ENCODE measurements at places on chromosomes 4 and X.

DNA sequence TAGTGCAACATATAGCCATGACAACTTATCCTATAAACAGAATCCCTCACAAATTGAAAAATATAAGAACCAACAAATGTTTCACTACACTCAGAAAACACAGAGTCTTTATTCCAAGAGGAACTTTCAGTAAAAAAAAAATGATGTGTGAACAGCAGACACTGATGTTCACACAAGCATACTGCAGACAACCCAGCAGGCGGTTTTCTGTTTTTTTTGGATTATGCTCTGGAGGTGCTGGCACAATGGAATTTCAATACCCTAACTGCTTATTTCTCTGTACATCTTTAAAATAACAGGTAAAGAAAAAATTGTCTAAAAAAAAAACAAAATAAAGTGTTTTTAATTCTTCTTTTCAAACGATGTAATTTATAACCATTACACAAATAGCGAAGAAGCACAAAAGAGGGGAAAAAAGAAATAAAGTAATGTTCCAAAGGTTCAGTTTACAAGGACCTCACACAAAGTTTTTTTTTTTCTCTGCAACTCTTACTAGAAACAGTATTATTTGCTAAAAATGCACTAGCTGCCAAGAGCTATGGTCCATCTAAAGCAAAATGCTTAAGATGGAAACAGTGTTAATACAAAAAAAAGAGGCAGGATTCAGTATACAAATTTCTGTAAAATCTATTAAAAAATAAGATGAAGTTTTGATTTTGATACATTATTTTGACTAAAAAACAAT lies 55.3 kb downstream of the ANAPC10 start:
- DNase-seq: no peak

- peak; percentile 79 for DNase-seq
These were observed at the start of gene FAM114A1 for GRCh38 chr4:38867478-38868058. TSS of gene FAM114A1 (plus strand) at chr4:38867806. CDS start at chr4:38878079, 10,273 bp downstream.

GRCh38 chrX:28127662-28128061 lies 146.4 kb upstream of the DCAF8L1 start:
- DNase-seq: no peak

DNA sequence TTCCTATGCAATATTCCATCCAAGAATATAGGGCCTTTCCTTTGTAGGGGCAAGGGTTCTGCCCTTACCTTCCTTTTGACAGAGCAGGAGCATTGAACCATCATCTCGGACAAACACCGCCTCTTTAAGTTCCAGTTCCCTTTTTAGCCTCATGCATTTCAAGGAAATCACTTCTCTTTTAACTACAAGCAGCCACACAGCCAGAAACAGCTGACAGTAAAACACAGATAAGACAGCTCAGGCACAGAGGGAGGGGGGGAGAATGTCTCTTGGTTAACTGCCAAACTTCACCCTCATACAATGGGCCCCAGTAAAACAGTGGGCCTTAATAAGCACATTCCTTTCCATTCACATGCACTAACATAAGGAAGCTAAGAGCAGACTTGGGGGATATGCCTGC lies 648.3 kb downstream of the GABRG1 start:
- DNase-seq: no peak

DNA sequence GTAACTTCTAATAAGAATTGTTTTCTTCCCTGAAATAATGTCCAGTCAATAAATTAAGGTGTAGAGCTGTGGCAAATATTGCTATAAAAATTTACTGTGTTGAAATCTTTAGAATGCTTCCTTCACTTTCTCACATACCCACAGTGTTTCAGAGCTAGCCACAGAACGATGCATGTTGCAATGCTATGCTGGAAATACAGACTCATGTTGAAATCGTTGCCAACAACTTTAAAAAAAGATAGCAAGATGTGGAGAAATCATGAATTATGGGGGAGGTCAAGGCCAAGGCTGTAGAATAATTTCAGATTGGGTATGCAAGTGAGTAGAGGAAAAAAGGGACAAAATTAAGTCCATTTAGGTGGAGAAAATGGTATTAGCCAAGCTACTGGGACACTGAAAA lies 204.8 kb downstream of the VEGFC start:
- no peak for DNase-seq

DNA sequence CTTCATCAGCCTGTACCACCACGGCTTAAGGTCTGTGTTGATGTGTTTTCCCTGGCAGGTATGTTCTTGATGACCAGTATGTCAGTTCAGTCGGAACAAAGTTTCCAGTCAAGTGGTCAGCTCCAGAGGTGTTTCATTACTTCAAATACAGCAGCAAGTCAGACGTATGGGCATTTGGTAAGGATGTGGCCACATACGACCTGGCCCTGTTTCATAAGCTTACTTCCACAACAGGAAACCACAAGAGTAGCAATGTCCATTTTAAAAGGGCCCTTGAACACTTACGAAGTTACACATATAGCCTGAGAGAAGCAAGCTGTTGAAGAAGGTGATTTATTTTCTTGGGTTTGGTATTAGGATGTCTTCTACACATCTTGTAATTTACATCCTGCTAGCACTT lies 46.1 kb downstream of the BMX start:
- no peak for DNase-seq

DNA sequence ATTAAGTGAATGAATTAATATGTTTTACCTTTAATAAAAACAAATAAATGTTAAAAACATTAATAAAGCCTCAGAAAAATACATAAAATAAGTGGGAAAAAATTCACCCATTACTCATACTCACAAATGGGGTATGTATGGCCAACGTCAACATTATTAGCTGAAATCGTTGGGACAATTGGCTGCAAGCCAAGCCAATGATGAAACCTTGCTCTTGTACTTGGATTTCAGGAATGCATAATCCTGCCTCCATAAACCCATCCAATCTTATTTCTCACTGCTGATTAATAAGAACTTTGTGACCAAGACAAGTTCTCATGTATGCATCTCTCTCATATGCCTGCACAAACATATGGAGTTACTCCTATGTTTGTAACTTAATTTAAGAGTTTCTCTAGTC lies 35.3 kb upstream of the ADAMTS3 start:
- DNase-seq: no peak

DNA sequence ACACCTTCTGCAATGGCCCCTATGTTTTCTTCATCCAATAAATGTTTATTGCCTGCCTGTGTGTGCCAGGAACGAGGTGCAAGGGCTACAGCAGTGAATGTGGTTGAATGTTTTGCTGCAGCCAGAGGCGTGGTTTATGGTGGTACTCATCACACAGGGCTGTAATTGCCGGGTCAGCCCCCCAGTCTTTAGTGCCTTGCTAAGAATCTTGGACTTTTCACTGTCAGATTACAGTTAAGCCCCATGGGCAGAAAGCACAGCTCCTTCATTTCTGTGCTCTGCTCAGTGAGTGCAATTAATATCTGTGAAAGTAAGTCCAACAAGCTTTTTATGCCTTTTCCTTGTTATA lies 67.8 kb downstream of the TAPT1 start:
- DNase-seq: no peak

- no peak for DNase-seq
These were observed 38.3 kb downstream of the SPCS3 start for GRCh38 chr4:176358083-176358469.

DNA sequence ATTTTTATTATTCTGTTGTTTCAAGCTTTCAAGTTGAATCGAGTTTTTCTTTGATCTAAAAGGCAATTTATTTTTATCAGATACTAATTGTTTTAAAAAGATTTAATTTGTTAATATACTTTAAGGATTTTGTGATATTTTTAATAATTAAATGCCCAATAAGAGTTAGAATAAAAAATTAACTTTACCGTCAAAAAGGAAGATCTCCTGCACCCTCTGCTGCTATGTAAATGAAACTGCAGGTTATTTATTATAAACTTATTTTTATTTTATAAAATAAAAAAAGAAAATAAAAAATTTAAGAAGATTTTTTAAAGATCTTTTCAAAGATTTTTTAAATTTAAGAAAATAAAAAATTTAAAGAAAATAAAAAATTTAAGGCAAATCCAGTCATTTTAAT lies 166.1 kb downstream of the CCSER1 start:
- DNase-seq: no peak

- no peak for DNase-seq
These were observed 565.6 kb upstream of the TENM3 start for GRCh38 chr4:181677621-181678020.

DNA sequence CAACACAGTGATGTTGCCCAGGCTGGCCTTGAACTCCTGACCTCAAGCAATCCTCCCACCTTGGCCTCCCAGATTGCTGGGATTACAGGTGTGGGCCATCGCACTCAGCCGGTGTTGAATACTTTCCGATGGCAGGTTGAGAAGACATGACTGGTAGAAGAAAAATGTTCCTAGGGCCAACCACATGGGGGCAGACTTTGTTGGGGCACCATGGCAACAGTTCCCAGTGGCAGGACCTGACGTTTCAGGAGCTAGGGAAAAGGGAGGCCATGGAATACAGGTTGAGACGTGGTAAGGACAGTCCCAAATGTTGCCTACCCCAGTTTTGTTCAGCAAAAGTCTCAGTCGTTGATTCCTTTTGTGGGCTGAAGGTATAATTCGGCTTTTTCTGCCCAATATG lies 134.6 kb downstream of the ASMT start:
- no peak for DNase-seq

DNA sequence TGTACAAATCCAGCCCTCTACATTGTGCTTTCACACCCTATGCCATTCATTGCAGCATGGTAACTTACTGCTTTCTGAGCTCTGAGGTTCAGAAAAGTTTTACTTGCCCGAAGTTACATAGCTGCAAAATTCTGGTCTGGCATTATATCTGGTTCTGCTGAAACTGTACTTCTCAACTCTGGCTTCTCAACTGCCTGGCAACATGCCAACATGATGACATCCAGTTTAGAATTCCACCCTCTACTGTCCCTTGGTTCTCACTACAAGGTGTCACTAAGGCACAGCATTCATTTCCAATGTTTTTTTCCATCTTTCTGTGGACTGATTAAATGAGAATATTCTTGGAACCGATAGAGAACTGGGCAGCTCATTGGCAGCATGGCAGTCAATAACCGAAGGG lies 242.9 kb upstream of the PRPS2 start:
- DNase-seq: no peak

DNA sequence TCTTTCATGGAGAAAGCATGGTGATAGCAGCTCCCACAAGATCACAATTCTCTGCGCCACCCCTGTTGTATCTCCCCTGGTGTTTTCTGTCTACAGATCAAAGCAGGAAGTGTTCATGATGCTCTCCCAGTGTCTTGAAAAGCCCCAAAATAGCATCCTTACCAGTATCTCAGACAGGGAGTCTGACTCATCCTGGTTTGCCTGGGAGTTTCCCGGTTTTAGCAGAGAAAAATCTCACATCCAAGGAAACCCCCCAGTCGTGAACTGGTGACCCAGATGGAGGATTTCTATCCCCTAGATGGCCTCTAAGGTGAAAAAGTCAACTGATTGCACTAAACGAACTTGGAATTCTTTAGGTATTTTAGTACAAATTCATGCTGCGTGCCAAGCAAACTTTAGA lies 64.3 kb upstream of the NR0B1 start:
- DNase-seq: no peak

DNA sequence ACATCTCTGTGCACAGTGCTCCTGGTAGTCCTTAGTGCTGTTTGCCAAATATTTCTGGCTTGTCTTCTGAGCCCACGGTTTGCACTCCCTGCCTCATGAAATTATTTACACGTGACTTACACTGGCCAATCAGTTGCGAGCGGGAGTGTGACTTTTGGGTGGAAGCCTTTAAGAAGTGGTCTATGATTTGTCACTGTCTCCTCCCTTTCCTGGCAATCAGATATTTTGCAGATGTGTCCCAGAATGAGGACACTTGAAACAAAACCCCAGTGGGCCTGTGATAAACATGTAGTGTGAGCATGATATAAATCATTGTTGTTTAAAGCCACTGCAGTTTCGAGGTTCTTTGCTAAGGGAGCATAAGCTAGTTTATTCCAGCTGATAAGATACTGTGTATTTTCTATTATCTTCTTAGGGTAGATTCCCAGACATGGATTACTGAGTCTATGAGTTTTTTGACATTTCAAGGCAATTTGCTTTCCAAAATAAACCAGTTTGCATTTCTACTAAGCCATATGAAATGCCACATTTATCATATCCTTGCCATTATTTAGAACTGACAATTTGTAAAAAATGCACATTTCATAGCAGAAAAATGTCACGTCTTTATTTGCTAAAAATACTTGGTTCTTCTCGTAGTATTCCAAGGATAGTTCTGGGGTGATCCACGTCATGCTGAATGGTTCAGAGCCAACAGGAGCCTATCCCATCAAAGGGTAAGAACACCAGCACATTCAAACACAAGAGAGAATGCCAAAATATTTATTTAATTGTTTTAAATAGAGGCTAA lies 12.0 kb downstream of the BST1 start:
- DNase-seq: no peak

DNA sequence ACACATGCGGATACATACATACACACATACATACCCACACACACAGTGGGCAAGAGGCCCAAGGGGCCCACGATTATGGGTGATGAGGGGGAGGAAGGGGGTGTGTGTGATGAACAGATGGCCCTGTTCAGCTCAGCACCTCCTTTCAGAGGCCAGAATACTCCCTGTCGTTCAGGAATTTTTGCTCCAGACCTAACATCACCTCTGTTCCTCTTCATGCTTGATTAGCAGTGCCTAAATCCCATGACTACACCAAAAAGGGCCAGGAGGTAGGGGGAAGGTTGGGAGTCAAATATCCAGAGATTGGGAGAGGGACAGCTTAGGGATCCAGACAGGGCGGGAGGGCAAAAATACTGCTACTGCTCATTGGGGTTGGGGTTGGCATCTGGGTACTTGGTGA lies 42.7 kb downstream of the SMC1A start:
- no peak for DNase-seq

Measured in ecto neural progenitor cell (in vitro differentiated cells).